Activated naive CD4-positive, alpha-beta T cell treated with anti-CD3 and anti-CD28 coated beads, Interleukin-2, amount 10 ng/mL, durations not matched to agents 5 hours and 36 hours (primary cell): ENCODE measurements at places on chromosomes 4 and X. TPM values are rescaled to one million over a fixed set of nuclear protein-coding genes. Genes with fewer than 3 reads are reported as not detected.

SMIM10L2A gene
- total RNA-seq, result 1.1 TPM

LIMCH1 gene
- total RNA-seq, result not detected

GTPBP6 gene
- total RNA-seq, result 66.0 TPM

PCSK1N gene
- total RNA-seq, result 0.91 TPM

CTAG2 gene
- total RNA-seq, result not detected

MUC7 gene
- total RNA-seq, result not detected

SYP gene
- 1.4 TPM for total RNA-seq

FAM149A gene
- total RNA-seq, result 0.88 TPM

RAPGEF2 gene
- total RNA-seq, result 22.0 TPM

CFAP299 gene
- total RNA-seq, result not detected

RAB40AL gene
- 0.53 TPM for total RNA-seq

RCHY1 gene
- 31.7 TPM for total RNA-seq

CT45A2 gene
- not detected for total RNA-seq

SLC25A43 gene
- total RNA-seq, result 2.6 TPM

FRG1 gene
- total RNA-seq, result 63.2 TPM

SSX4B gene
- not detected for total RNA-seq

SHISA3 gene
- total RNA-seq, result 0.72 TPM

RPL9 gene
- 1,410 TPM for total RNA-seq

TMPRSS11F gene
- total RNA-seq, result not detected

FGFR3 gene
- 1.4 TPM for total RNA-seq

ZCCHC4 gene
- total RNA-seq, result 10.0 TPM

PPEF2 gene
- 0.12 TPM for total RNA-seq

AFAP1 gene
- 17.1 TPM for total RNA-seq

NDST3 gene
- total RNA-seq, result not detected

KCND1 gene
- total RNA-seq, result 4.2 TPM

RNF150 gene
- 0.13 TPM for total RNA-seq

HPF1 gene
- 19.8 TPM for total RNA-seq

PDE5A gene
- 0.48 TPM for total RNA-seq

LONRF3 gene
- total RNA-seq, result 1.2 TPM

STIM2 gene
- 77.5 TPM for total RNA-seq

CPXCR1 gene
- not detected for total RNA-seq

VSIG4 gene
- not detected for total RNA-seq
